ENCODE measurements at places on chromosomes 13 and 19.

DNA sequence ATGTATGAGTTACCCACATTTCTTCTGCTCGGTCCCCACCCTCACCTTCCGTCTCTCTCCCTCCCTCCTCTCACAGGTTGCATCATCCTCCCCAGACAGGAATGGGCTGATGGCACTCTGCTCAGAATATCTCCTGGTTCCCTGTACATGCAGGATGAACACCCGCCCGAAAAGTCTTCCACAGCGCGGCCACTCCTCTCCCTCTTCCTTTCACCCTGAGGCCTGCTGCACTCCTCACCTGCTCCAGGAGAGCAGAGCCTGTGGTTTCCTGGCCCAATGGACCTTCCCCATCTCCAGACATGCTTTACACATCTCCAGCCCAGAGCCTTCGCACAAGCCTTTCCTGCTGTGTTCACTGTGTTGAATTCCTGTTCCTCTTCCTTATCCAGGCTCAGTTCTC lies 40.9 kb downstream of the GSX1 start:
- DNase-seq = no peak

DNA sequence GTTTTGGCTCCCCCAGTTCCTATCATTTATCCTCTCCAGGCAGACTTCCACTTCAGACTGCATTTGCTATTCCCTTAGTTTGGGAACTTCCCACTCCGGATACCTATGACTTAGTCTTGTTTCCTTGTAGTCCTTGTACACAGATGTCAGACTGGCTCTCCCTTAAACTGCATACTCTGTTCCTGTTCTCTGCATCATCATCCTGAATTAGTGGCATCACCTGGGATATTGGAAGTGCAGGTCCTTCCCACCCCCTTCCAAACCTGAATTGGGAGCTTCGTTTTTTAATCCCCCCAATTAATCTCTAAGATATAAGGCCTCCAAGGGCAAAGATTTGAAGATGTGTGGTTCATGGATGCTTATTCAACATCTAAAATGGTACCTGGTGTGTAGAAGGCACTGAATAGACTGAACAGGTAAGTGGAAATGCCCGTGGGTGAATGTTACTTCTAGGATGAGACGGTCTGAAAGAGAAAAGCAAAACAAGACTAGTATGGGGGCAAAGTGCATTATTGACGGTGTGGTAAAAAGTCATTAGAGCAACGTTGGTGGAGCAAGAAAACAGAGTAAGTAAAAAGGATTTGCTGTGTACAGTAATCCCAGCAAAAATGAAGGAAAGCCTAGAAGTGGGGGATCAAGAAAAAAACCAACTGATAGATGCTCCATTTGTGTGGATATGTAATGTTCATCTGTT lies 9.6 kb downstream of the MIR17HG start:
- no peak for DNase-seq

GRCh38 chr19:4495471-4495870 lies 22.8 kb downstream of the PLIN4 start:
- DNase-seq = no peak

DNA sequence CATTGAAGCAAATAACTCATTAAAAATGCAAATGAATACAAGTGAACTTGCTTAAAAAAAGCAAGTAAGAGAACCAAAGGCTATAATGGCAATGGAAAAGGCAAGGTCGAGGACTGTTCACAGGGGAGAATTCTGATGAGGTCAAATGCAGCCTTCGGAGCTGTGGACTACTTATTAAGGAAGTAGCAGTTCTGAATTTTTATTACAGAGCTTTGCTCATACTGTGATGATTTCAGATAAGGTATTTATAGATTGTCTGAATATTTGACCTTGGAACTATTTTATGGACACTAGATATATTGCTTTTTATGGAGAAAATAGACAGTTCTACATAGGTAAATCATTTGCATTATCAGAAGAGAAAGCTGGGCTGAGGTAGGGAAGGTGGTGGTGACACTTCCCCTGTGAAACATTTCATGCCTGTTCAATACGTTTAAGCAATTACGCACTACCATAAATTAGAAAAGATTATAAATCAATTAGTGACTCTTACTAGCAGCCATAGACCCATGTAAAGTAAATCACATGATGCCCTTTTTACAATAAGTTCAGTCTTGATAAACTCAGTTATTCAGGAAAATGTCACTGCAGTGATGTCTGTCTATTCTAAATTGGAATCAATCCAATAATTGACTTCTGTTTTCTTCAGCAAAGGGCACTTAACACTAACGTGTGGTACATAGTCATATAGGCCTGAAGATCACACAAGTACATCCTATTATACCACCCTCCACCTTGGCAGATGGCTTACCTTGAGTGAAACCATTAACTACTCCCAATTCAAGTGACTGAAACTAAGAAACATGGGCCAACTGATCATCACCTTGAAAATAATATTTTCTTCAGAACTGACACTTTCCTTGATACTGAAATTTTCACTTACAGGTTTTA lies 260.0 kb downstream of the KLF12 start:
- DNase-seq = no peak

DNA sequence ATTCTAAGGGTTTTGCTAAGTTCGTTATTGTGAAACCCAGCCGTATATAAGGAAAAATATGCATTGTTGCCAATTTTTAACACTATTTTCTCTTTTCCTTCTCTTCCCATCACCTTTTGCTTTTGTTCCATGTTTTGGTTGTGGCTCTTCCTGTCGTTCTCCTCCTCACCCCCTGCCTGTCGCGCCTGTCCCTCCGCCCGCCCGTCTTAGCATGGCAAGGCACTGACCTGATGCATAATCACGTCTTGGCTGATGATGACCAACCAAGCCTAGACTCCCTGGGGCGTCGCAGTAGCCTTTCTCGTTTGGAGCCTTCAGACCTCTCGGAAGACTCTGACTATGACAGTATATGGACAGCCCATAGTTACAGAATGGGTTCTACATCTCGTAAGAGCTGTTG lies 28.5 kb upstream of the TEX29 start:
- no peak for DNase-seq

- no peak for DNase-seq
Measured at GRCh38 chr13:52838433-52839107, 9.9 kb downstream of the PCDH8 start.

- DNase-seq = peak; percentile 50
Measured at GRCh38 chr19:12773571-12773970, 1.8 kb downstream of the HOOK2 start.

Data from fibroblast of mammary gland (primary cell).